ENCODE measurements at places on chromosomes 5 and 9. TPM values are rescaled to one million over a fixed set of nuclear protein-coding genes. Genes with fewer than 3 reads are reported as not detected.

Gene CTXN3
- total RNA-seq: not detected

Gene CKMT2
- total RNA-seq: 742 TPM

Gene OBP2B
- not detected for total RNA-seq

Gene TOR1A
- 16.5 TPM for total RNA-seq

Gene ASPN
- total RNA-seq: 7.9 TPM
